ENCODE measurements at places on chromosomes 3 and 15.

DNA sequence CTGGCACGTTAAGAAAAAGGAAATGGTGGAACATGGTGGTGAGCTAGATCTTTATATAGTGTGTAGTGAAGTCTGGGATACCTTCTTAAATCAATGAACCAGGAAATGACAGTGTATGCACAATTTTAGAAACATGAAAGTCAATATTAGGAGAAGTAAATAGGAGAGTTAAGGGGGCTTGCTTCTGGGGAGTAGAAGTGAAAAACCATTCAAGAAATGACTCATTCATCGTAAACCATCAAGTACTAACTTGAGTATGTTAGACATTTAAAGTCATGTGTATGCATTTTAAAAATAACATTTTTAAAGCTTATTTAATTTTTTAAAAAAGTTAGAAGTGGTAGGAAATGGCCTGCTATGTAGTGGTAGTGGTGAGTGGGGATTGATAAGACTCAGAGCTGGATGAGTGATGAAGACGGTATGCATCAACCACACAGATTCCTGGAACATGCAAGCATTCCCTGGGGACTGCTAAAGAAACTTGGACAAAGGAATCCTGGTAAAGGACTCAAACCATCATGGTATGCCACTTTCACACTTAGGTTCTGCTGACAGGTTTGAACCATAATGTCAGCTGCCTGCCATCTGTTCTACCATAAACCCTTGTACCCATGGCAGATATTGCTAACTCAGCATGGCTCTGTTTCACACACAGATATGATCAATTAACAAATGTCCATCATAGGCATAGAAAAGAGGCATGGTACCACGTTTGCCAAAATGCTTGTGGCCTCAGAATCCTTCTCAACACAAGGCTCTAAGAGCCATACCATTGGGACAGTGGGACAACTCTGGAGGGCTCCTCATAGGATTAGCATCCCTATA lies 28.9 kb upstream of the MITF start:
- no peak for DNase-seq

GRCh38 chr3:161358488-161358887 lies 12.8 kb downstream of the SPTSSB start:
- no peak for DNase-seq

- DNase-seq: no peak
Observed at GRCh38 chr3:88434001-88434400, 284.2 kb downstream of the C3orf38 start.

DNA sequence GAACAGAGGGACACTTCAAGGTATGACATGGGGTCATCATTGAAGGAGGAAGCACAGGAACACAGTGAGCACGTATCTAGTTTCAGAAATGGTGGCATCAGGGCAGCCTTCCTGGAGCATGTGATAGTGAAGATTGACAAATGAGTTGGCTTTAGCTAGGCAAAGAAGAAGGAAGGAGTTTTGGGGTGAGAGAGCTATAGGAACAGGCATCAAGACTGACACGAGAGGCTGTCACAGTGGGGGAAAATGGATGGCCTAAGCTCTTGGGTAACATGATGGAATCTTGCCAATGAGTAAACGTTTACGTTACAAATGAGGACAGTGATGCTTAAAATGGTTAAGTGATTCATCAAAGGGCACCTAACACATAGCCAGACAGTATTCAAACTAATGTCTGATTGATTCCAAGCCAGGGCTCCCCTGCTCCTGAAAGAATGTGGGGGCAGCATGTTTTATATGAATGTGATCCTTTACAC lies 23.1 kb upstream of the GPR171 start:
- peak; percentile 44 for DNase-seq

- DNase-seq: no peak
Observed at GRCh38 chr3:46539443-46540005, 26.6 kb downstream of the LRRC2 start.

All from hematopoietic multipotent progenitor cell treated with erythropoietin and hydrocortisone succinate and interleukin-3 and kit ligand, for 6 days (in vitro differentiated cells).